ENCODE measurements at places on chromosomes 6 and 20.

DNA sequence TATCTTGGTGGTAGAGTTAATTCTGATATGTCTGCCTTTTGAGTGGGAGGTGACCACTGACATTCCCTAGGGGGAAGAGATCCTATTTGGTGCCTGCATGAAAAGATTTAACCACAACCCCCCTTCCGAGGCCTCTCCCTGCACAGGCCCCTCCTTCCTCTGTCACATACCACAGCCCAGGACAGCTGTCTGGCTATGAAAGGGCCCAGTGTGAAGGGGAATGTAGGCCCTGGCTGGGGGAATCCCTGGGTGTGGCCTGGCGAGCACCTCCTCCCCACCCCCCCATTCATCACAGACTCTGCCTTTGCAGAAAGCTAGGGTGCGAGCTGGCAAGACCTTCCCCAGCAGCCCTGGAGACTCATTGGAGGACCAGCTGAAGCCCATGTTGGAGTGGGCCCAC lies 27.4 kb upstream of the MAPRE1 start:
- DNase-seq = no peak

DNA sequence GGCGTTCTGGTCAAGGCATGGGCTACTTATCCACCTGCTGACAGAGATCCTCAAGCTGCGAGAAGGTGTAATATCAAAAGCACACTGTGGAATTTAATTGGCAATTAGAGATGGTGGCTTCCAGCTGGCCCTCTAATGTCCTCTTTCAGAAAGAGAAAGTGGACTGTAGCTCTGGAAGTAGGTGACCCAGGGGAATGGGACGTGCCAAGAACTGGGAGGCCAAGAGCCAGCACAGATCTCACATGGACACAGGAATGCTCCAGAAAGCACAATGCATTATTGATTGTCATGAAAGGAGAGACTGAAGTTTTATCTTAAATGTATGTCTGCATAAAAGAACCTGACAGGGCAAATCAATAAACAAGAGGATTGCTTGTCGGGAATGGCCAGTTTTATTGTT lies 198.6 kb upstream of the CDH4 start:
- DNase-seq = no peak

DNA sequence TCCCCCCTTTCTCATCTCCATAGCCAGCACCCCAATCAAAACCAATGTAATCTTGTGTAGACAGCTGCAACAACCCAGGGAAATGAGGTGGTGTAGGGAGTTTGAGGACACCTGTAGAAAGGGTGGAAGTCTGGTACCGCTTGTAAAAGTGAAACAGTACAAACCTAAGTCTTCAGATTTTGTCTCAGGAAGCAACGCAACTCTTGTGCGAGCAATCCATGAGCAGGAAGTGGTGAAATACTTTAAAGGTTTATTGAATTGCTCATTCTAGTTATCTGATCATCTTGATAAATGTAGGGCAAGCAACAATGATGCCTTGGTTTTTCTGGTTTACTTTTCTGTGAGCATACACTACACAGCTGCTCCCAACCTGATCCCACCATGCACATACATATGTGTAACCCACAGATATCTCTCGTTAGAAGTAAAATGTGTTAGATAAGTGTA lies 71.1 kb upstream of the THEMIS start:
- DNase-seq = peak; percentile 75

GRCh38 chr20:11511821-11512220 lies 405.9 kb upstream of the BTBD3 start:
- DNase-seq = no peak

GRCh38 chr20:38633577-38634093 lies 32.0 kb downstream of the ARHGAP40 start:
- no peak for DNase-seq

DNA sequence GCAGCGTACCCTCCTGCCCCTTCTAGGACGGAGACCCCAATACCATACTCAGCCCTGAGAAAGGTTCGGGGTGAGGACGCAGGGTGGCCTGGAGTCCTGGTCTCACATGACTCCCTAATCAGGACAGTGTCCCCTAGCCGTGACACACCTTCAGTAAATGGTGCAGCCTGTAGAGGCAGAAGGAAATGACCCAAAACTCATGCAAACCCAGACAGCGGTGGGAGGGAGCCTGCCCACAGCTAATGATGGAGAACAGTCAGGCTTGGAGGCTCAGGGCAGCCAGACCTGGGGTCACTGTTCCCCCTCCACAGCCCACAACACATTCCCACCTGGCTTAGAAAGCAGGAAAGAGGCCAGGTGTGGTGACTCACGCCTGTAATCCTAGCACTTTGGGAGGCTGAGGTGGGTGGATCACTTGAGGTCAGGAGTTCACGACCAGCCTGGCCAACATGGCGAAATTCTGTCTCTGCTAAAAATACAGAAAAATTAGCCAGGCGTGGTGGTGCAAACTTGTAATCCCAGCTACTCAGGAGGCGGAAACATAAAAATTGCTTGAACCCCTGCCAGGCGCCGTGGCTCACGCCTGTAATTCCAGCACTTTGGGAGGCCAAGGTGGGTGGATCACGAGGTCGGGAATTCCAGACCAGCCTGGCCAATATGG lies 8.8 kb upstream of the HMGA1 start:
- no peak for DNase-seq

All from HS-5 (cell line).